ENCODE measurements at places on chromosomes 16 and 17.

GRCh38 chr17:82229698-82230608, 1.1 kb downstream of the SLC16A3 start:
- DNase-seq = no peak

DNA sequence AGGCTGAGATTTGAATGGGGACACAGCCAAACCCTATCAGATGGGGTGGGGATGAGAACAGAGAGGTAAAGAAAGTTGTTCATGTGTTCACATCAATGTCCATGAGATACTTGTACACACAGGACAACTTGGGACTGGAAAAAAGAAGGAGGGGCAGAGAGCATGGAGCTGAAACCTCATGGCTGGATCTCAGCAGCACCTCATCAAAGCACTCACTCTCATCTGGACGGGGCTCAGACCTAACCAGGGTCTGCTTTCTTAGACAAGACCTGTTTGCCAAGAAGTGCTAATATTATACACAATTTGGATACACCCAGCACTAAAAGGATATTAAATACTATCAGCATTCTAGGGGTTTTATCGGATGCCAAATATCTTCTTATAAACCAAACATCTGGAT, 399.8 kb downstream of the SLC39A11 start:
- DNase-seq = no peak

DNA sequence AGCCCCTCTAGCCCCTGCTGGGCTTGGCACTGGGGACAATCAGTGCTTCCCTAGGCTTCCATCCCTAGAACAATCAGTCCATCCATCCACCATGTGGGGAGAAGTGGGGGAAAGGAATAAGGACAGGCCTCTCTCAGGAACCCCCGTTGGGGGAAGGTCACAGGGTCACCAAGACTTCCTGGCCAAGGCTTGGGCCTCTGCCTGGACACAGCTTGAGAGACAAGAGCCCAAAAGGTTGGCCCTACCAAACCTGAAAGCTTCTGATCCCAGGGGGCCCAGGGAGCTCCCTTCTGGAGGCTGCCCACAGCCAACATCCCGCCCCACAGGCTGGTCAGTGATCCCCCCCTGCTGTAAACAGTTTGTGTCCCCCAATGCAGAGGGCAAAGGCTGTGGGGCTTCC, 16.2 kb upstream of the MTMR4 start:
- no peak for DNase-seq

DNA sequence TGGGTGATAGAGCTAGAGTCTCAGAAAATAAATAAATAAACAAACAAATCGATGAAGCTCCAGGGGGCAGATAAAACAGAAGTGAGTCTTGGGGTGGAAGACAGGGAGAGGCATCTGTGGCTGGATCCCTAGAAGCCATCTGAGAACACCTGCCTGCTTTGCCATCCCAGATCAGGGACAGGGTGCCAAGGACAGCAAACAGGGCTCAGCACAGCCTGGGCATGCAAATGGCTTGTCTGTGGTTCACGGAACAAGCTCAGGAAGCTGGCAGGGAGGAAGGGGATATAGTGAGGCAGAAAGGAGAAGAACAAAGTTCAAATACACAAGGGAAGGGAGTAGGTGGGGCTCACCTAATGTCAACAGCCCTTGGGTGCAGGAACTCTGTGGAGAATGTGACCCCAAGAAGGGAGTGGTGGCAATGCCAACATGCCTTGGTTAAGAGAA, 27.5 kb downstream of the TRIM25 start:
- DNase-seq = no peak

- DNase-seq = no peak
Observed at GRCh38 chr16:57108432-57108831, 16.0 kb downstream of the CPNE2 start.

GRCh38 chr17:11739848-11740247, 141.6 kb downstream of the DNAH9 start:
- no peak for DNase-seq

DNA sequence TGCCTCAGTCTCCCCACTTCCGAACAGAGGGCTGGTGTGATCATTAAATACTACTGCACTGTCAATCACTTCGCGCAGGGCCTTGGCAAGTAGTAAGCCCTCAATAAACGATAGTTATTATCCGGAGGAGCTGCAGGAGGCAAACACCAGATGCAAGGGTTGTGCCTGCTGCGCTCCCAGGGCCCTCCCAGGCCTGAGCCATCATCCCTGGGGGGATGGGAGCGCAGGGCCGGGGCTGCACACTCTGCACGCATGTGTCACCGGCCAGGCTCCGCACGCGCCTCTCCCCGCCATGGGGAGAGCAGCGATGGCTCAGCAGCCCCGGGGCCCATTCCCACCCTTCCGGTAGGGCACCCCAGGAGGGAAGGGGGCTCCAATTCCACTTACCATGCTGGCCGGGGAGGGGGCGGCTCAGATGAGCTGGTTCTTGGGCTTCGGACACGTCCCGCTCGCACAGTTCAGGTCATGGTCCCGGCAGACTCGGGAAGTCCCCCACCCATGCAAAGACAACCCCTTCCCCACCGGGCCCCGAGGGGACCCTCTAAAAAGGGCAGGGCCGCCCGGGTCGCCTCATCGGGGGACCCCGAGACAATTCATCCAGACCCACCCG, 681 bp downstream of the XPO6 start:
- DNase-seq = peak; percentile 64

GRCh38 chr16:10983159-10983558, 38.8 kb downstream of the CLEC16A start:
- DNase-seq = no peak

DNA sequence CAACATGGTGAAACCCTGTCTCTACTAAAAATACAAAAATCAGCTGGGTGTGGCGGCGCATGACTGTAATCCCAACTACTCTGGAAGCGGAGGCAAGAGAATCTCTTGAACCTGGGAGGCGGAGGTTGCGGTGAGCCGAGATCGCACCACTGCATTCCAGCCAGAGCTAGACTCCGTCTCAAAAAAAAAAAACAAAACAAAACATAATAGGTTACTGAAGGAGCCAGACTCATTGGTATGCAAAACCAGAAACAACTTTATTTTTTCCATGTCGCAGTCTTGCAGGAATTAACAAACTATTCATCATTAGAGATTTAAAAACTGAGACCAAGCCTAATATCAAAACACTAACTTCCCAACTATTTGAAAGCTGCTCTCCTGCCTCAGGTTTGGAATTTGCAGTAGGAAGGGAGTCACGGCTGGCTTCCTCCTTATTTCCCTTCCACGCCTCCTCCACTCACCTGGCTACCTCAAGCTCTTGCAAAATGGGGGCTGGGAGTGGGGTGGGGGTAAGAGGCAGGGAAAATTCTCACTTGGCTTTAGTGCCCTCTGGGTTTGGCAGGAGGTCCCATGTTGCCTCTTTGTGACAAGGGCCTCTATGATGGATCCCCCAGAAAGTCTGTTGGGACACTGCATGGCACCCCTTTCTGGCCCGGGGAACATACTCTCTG, 34.1 kb upstream of the MYH10 start:
- DNase-seq = no peak

DNA sequence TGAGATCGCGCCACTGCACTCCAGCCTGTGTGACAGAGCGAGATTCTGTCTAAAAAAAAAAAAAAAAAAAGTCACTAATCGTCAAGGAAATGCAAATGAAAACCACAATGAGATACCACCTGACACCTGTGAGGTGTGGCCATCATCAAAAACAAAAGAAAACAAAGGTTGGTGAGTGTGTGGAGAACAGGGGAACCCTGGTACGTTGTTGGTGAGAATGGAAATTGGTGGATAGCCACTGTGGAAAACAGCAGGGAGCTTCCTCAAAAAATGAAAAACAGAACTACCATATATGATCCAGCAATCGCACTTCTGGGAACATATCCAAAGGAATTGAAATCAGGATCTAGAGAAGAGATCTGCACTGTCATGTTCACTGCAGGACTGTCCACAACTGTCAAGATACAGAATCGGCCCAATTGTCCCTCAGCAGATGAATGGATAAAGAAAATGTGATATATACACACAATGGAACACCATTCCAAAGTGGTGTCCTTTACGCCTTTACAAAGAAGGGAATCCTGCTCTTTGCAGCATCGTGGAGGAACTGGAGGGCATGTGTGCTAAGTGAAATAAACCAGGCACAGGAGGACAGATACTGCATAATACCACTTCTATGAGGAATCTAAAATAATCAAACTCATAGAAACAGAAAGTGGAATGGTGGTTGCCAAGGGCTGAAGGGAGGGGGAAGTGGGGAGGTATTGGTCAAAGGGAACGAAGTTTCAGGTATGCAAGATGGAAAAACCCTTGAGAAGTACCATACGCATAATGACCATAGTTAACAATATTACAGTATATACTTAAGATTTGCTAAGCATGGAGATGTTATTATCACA, 63.5 kb upstream of the PLCG2 start:
- DNase-seq = no peak

DNA sequence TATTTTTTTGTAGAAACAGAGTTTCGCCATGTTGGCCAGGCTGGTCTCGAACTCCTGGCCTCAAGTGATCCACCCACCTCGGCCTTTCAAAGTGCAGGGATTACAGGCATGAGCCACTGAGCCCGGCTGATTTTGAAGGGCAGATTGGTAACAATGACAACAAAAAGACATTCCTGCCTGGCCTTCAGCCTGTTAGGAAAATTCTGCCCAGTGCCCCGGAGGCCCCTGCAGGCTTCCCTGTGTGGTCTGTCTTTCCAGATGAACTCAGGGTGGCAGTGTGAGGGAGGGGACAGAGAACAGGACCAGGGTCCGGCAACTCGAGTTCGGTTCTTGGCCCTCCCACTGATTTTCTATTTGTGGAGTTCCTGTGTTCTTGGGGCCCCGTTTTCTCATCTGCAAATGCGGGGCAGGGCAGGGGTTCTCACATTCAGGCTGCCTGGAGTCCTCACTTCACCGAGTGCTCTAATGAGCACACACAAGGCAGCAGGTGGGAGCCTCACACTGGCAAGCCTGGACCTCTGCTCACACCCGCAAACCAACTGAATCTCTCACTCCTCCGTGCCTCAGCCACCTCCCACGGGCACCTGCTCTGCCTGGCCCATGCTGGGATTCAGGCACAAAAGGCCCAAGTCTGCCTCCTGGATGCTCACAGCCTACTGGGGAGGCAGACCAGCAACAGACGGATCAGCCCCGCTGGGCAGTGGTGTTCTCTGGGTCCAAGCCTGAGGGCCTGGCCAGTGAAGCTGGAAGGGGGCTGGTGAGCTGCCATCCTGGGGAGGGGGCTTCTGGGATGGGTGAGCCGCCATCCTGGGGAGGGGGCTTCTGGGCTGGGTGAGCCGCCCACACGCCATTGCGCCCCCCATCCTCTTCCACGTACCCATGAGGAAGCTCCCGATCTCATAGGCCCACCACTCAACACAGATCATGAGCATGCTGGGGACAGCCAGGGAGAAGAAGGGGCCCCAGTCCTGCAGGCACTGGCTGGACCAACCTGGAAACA, 10.3 kb downstream of the SLC47A2 start:
- no peak for DNase-seq

- DNase-seq = no peak
Observed at GRCh38 chr17:2892305-2892971, 96.2 kb downstream of the RAP1GAP2 start.

DNA sequence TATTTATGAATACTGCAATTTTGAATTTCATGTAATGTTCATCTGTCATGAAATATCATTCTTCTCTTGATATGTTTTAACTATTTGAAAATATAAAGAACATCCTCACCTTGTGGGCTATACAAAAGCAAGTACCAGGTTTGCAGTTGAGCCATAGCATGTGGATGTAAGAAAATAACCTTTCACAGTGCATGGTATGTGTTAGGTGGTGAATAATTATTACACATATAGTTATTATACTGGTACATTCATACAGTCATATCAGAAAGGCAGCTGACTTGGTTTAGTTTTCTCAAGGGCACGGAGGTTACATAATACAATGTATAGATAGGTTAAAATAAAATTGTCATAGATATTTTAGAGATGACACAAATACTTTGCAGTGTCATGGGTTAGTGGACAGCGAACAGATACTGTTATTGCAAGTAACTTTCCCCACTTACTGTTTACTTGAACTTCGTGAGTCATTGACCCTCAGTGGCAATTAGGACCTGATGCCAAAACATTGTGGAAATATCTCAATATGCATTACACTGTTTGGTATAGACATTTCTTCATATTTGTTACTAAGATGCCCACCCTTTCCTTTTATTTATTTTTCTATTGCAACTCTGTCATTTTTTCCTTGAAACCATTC, 445.4 kb upstream of the GOT2 start:
- DNase-seq = no peak

- DNase-seq = peak; percentile 98
Observed at GRCh38 chr16:74984529-74985296, at the start of gene WDR59. WDR59 (minus strand) TSS chr16:74985123; CDS start chr16:74985017, 106 bp downstream.

GRCh38 chr16:4094127-4094773, 22.0 kb downstream of the ADCY9 start:
- DNase-seq = no peak

GRCh38 chr16:72840631-72841381, 207.1 kb downstream of the ZFHX3 start:
- DNase-seq = no peak

GRCh38 chr16:48434653-48435317, 49.6 kb upstream of the SIAH1 start:
- no peak for DNase-seq

DNA sequence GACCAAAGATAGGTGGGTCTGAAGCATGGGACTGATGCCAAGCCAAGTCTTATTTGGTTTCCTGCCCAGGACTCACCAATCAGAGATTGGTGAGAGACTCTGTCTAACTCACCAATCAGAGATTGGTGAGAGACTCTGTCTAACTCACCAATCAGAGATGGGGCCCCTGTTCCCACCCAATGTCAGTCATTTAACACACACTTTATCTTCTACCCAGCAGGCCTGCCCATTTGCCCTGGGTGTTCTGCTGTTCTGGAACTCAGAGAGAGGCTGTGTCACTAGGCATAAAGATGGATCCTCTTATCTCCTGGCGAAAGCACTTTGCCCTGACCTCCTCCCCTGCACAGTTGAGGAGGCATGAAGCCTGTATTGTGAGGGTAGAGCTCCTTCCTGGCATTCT, 5.4 kb upstream of the RHOT1 start:
- DNase-seq = no peak

DNA sequence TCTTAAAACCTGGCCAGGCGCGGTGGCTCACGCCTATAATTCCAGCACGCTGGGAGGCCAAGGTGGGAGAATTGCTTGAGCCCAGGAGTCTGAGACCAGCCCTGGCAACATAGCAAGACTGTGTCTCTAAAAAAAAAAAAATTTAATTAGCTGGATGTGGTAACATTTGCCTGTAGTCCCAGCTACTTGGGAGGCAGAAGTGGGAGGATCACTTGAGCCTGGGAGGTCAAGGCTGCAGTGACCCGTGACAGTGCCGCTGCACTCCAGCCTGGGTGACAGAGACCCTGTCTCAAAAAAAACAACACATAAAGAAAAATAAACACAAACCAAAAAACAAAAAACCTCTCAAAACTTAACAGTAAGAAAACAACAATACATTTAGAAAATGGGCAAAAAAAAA, 106.3 kb downstream of the SMG6 start:
- no peak for DNase-seq

- DNase-seq = no peak
Observed at GRCh38 chr16:84087466-84088151, 29.1 kb downstream of the MBTPS1 start.
